ENCODE measurements at places on chromosomes 3 and 15.
A peak's percentile ranks its signal among the peaks of the same experiment; 100 is the strongest.

DNA sequence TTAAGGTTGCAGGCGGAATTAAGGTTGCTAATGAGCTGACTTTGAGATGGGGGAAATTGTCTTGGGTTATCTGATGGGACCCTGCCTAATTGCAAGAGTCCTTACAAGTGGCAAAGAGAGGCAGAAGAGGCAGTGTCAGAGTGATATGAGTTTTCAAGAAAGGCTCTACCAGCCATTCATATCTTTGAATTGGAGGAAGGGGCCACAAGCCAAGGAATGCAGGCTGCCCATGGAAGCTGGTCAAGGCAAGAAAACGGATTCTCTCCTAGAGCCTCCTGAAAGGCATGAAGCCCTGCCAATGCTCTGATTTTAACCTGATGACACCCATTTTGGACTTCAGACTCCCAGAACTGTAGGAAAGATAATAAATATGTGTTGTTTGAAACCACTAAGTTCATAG, 20.6 kb upstream of the SMAD6 start:
- no peak for DNase-seq

GRCh38 chr3:126350502-126351085, 6.6 kb downstream of the KLF15 start:
- DNase-seq: no peak

DNA sequence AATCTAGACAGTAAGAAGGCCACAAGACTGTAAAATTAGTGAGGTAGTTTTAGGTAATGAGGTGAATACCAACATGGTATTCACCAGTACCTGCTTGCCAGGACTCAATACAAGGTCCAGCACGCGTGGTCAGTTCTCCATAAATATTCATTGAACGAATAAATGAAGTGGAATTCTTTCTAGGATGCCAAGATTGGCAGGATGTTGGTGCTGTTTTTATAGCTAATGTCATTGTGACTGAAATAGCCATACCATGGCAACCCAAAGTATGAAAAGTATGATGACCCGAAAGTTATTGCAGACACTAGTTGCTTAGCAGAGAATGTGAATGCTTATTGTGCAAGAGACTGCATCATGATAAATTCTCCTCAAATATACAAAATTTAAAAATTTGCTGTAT, 307.2 kb downstream of the KCNH8 start:
- DNase-seq: no peak

- DNase-seq: no peak
Measured at GRCh38 chr3:101066711-101067129, 73.5 kb upstream of the ABI3BP start.

GRCh38 chr15:36468746-36469145, 110.7 kb upstream of the CDIN1 start:
- DNase-seq: no peak

- DNase-seq: no peak
Measured at GRCh38 chr3:14265246-14265962, 86.8 kb downstream of the LSM3 start.

DNA sequence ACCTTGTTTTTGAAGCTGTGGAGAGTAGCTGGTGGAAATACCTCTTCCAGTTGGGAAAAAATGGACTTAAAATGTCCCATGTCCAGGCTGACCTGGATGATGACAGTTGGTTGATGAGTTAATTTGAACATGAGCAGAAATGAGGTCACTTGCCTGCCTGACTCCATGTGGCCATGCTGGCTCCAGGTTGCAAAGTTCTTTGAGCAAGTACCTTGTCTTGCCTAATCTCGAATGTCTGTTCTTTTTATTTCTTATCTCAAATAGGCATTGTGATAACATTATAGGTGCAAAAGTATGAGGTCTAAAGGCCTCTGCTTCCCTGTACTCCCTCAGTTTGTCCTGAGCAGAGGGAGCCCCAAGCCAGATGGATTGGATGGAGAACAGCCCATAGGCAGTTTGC, 9.0 kb downstream of the MAPKBP1 start:
- no peak for DNase-seq

- DNase-seq: no peak
Measured at GRCh38 chr3:144875211-144875610, 903.6 kb downstream of the DIPK2A start.

GRCh38 chr3:100160521-100160920, 46.2 kb upstream of the FILIP1L start:
- DNase-seq: no peak

DNA sequence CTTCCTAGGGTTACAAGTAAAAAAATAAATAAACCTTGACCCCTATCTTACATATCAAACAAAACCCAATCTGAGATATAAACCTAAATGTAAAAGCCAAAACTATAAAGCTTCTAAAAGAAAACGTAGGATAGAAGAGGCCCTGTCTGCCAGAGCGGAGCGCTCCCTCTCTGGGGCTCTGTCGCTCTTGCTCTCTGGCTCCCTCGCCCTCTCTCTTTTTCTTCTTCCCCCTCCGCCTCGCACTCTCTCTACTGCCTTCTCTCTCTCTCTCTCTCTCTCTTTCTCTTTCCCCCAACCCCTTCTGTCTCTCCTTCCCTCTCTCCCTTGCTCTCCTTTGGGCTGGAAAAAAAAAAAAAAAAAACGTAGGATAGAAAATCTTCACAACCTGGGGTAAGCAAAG, 21.6 kb downstream of the RYK start:
- no peak for DNase-seq

GRCh38 chr15:83653639-83654378, at the start of gene ADAMTSL3:
ADAMTSL3 (plus strand) TSS chr15:83654123; CDS start chr15:83655762, 1,639 bp downstream.
- peak; percentile 29 for DNase-seq

- DNase-seq: no peak
Measured at GRCh38 chr15:91152896-91153581, 53.0 kb downstream of the SV2B start.
